ENCODE measurements at places on chromosomes 3 and 15.
A peak's percentile ranks its signal among the peaks of the same experiment; 100 is the strongest.

DNA sequence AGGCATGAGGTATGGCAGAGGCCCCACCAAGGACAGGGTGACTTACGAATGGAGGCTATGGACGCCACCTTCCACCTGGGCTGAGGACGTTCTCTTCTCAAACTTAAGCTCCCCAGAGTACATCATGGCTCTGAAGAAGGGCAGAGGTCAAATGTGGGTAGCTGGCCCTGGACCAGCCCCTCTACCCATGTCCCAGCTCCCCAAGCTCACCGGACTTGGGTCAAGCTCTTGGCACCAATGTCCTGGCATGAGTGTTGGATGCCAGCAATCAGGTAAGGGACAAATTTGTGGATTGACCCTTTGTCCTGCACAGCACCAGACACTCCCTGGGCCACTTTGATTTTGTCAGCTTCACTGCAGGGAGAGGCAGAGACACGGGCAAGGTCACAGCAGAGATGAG is 2.5 kb downstream of the NDUFAF3 start:
- DNase-seq, result no peak

GRCh38 chr15:56749982-56750381 is 16.7 kb upstream of the ZNF280D start:
- DNase-seq, result peak; percentile 55

DNA sequence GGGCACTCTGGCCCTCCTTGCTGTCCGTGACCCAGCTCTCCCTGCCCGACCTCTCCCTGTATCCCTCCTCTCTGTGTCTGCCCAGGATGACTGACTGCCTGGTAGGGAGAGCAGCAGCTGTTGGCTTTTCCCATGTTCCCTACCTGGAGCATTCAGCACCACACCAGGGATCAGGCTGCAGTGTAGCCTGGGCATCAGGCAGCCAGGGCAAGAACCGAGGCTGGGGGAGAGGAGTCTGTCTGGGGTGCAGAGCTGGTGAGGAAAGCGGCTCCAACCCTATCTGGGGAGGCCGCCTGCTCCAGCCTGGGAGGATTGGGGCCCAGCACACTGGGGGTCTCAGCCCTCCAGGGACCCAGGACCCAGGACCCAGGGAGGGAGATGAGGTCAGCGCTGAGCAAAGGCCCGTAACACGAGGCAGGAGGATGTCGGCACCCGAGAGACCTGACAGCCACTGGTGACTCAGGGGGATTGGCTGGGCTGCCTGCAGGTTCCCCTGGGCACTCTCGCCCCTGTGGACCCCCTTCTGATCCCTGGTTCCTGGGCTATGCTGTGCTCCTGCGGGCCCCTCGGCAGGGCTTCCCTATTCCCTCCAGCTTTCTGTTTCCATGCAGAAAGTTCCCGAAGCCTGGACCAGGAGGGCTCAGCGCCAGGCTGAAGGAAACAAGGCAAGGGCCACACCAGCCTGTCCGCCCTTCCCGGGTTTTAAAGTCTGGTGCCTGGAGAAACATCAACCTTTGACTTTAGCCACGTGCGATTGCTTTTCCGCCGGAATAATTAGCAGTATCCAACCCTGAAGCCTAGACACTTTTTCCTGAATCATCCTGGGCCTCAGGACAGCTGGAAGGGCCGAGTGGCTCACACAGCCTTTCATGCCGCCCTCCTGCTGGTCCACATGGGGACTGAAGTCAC is 128.2 kb upstream of the MEF2A start:
- DNase-seq, result peak; percentile 41

DNA sequence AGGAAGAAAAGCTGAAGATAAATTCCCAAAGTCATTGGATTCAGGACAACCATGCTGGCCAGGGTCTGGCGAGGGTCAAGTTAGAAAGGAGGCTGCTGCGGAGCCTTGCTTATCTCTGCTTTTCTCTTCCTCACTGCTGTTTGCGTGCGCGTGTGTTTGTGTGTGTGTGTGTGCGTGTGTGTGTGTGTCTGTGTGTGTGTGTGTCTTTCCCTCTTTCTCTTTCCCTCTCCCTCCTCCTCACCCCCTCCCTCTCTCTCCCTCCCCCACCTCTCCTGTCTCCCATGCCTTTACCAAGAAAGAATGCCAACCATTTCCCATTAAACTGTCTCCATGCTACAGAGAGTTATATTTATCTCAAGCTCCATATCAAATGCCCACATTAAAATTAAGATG is at the start of gene COLQ:
Gene COLQ (minus strand): TSS at position 134 of the 393 bp plus-strand sequence. CDS start 81 bp downstream, at position 53.
- DNase-seq, result no peak

DNA sequence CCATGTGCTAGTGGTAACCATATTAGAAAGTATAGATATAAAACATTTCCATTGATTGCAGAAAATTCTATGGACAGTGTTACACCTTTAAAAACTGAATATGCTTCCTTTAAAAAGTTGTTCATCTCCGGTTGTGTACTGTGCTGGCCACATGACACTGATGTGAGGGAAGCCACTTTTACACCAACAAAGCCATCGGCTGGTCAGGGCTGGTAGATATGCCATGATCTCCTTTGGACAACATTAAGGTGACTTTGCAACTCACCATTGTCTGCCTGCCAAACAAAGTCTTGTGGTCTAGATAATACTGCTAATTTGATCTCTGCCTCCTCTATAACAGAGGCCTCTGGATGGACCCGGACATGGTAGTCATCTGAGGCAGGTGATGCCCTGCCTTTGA is 156.0 kb upstream of the RARB start:
- DNase-seq, result no peak

- no peak for DNase-seq
Measured at GRCh38 chr3:43782541-43782940, 91.8 kb downstream of the ABHD5 start.

DNA sequence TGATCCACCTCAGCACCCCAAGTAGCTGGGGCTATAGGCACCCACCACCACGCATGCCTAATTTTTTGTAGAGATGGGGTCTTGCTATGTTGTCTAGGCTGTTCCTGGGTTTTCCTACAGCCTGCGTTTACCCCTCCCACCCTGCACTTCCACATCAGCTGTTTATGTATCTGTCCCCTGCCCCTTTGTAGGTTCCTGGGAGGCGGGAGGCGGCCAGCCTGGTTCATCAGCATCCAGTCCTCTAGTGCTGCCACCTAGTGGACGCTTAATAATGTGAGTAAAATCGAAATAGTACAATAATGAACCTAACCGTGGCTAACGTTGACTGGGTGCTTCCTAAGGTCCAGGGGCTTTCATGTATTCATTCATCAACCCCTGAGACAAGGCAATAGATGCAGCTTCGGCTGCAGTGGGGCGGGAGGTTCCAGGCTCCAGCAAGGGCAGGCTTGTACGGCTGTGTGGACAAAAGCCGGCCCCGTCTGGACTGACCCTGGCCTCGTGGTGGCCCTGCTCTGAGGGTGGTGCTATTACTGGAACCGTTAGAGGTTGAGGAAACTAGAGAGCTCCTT is 1.2 kb upstream of the LCTL start:
- DNase-seq, result peak; percentile 80

GRCh38 chr3:134636406-134636805 is 14.4 kb downstream of the KY start:
- DNase-seq, result no peak

- DNase-seq, result no peak
Measured at GRCh38 chr15:81268881-81269601, 54.9 kb downstream of the STARD5 start.

- DNase-seq, result no peak
Measured at GRCh38 chr3:161637559-161637958, 141.0 kb downstream of the OTOL1 start.

- DNase-seq, result peak; percentile 56
Measured at GRCh38 chr15:60721707-60722106, 242.8 kb upstream of the ICE2 start.

- no peak for DNase-seq
Measured at GRCh38 chr3:151478335-151478697, 17.5 kb upstream of the IGSF10 start.

DNA sequence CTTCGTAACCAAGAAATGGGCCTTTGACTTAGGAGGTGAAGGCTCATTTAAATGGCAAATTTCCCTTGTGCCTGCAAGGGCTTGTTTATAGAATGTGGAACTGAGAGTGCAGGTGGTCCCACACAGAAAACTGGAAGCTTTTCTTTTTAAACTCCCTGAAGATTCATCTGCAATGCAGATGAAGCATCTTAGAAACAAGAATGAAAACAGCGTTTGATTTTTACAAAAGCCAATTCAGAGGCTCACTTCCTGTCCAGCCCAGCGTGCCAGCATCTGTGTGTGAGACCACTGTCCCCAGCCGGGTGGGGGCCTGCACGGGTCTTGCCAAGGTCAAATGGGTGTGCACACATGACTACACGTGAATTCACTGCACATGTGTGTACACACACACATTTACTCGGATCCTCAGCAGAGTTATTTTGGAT is 94.7 kb downstream of the LINGO1 start:
- DNase-seq, result no peak

DNA sequence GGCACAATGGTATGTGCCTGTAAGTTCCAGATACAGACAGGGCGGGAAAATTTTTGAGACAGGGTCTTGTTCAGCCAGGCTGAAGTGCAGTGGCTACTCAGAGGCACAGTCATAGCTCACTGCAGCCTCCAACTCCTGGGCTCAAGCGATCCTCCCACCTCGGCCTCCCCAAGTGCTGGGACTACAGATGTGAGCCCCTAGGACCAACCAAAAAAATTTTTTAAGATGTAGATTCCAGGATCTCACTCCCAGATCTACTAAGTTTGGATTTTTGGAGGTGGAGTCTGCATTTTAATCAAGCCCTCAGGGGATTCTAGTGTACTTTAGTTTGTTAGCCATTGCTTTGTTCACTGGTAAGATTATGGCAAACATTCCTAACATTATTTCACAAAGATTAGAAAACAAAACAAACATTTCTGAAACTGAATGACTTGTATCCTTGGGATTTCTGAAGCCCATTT is 2.7 kb downstream of the LIPH start:
- peak; percentile 31 for DNase-seq

- DNase-seq, result no peak
Measured at GRCh38 chr3:126422571-126423091, 27.9 kb downstream of the CFAP100 start.

DNA sequence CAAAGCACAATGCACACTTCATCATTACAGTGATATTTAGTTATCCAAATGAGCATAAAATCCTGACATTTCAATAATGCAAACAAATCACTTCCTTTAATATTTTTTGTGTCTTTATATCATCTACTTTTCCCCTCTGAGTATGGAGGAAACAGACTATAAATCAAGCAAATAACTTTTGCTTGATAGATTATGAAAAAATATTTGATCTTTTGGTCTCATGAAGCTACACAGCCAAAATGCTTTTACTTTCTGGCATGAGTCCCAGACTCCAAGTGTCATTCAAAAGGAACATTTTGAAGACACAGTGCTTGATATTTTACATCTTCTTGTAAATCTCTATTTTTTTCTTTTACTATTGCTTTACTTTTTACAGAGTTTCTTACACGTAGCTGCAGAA is 215.3 kb upstream of the ROBO1 start:
- DNase-seq, result no peak

GRCh38 chr15:50124631-50125030 is 5.6 kb upstream of the ATP8B4 start:
- no peak for DNase-seq

DNA sequence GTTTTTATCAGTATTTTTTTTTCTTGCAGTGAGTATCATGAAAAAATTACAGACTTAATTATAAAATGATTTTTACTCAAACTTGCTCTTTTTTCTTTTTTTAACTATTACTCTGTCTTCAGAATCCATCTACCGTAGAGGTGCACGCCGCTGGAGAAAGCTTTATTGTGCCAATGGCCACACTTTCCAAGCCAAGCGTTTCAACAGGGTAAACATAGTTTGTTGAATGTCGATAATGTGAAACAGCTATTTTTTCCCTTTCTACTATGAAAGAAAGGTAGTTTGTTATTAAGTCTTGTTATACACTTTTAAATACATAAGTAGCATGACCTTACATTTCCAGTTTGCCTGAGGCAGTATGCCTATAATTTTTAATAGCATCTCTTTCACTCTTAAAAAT is 45.6 kb downstream of the PRKCI start:
- no peak for DNase-seq

DNA sequence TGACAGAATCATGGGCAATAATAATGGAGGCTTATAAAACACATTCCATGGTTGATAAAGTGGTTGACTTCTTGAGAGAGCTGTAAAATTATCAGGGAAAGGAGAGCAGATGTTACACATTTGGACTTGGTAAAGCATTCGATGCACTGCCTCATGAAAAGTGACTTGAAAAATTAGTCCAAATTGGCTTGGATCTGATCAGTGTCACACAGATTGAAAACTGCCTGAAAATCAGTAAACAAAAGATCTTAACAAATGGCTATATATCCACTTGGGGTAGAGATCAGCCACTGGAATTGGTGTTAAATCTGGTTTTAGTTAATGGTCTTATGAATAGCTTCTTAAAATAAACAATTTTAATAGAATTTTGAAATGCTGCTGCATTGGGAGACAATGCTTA is 20.3 kb downstream of the SHOX2 start:
- DNase-seq, result no peak

DNA sequence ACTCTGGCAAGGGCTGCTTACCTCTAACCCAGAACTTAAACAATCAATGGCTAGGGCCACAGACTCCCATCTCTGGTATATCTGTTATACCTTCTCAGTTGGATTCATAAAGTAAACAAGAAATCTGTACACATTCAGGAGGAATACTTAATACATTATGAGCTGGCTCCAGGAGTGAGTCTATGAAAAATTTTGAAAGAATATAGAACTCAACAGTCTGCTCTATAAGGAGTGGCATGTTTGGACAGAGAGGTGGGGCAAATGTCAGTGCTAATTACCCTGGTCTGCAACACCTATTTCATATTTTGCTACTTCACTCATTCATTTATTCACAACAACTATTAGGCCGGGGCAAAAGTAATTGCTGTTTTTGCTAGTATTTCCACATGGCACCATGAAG is 245.1 kb downstream of the THRB start:
- no peak for DNase-seq

- DNase-seq, result peak; percentile 76
Measured at GRCh38 chr15:62068810-62069167, 2.0 kb downstream of the C2CD4A start.

DNA sequence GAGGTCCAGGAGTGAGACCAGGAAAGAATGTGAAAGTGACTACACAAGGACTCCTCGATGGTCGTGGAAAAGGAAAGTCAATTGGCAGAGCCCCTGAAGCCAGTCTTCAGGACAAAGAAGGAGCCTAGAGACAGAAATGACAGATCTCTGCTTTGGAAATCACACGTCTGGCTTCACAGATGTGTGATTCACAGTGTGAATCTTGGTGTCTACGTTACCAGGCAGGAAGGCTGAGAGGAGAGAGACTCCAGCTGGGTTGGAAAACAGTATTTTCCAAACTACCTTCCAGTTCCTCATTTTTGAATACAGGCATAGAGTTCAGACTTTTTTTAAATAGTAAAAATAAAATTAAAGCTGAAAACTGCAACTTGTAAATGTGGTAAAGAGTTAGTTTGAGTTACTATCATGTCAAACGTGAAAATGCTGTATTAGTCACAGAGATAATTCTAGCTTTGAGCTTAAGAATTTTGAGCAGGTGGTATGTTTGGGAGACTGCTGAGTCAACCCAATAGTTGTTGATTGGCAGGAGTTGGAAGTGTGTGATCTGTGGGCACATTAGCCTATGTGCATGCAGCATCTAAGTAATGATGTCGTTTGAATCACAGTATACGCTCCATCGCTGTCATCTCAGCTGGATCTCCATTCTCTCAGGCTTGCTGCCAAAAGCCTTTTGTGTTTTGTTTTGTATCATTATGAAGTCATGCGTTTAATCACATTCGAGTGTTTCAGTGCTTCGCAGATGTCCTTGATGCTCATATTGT is 6.0 kb downstream of the CCR2 start:
- DNase-seq, result peak; percentile 60

Measured in GM23248 (cell line).